Stimulated activated CD8-positive, alpha-beta memory T cell treated with anti-CD3 and anti-CD28 coated beads, Interleukin-4, amount 100 ng/mL, for 1 hour (primary cell): ENCODE measurements at places on chromosomes 4 and X.

GRCh38 chrX:30893206-30893605, 4.2 kb upstream of the TAB3 start:
- DNase-seq = no peak

GRCh38 chrX:34300871-34301270, 168.8 kb upstream of the FAM47A start:
- no peak for DNase-seq

- no peak for DNase-seq
These were observed 660 bp downstream of the WWC2 start for GRCh38 chr4:183099537-183100297.

GRCh38 chrX:137101273-137101990, 67.6 kb upstream of the GPR101 start:
- no peak for DNase-seq

GRCh38 chr4:147731580-147732517, at the start of gene ARHGAP10:
Gene ARHGAP10, plus strand, starts transcription at chr4:147732088. Its CDS starts 214 bp downstream, at chr4:147732302.
- DNase-seq = peak; percentile 44

DNA sequence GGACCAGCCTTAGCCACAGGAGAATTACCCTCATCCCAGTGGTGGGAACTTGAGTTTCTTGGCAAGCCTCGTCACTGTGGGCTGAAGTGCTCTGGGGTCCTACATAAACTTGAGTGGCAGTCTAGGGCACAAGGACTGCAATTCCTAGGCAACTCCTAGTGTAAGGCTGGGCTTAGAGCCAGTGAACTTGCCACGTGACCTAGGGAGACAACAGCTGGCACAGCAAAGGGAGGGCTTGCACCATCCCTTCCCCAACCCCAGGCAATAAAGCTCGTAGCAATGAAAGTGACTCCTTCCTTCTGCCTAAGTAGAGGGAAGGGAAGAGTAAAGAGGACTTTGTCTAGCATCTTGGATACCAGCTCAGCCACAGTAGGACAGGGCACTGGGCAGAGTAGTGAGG, 81.8 kb downstream of the TEX11 start:
- no peak for DNase-seq

- no peak for DNase-seq
These were observed 17.1 kb downstream of the AFP start for GRCh38 chr4:73452953-73453700.

GRCh38 chr4:612052-612748, 13.2 kb upstream of the PDE6B start:
- DNase-seq = no peak

GRCh38 chrX:75276666-75277065, 2.8 kb downstream of the UPRT start:
- DNase-seq = no peak

DNA sequence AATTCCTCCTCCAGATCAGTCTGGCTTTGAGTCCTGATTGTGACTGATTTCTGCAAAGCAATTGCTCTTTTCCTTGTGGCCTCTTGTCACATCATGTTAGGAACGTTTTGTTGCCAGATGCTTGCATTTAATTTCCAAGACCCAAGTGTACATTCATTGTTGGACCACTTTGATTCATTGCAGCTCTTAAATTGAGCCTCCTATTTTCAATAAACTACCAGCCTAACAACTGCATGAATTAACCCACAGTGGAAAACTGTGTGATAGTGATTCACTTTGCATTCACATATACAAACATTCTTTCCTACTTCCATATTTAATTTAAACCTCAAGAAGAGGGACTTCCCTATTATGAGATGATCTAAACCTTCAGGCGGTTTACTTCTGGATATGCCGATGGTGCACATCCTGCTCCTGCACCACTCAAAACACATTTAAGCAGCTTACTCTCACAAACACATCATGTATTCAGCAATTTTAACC, 118.4 kb downstream of the AFF1 start:
- DNase-seq = no peak

DNA sequence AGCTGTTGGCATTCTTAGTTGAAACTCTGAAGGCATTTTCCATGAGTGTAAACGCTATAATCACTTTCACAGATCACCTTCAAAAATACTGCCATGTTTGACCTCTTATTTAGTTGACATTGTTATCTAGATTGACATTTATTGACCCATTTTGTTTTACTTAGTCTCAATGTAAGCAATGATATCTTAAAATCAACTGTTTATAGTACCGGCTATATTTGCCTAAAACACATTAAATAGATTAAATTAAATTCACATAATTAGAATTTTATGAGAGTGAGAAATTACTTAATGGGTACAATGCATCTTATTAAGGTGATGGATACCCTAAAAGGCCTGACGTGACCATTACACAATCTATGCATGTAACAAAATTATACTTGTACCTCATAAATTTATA, 517.7 kb upstream of the FTHL17 start:
- no peak for DNase-seq
